ENCODE measurements at places on chromosomes 5 and 9. TPM values are rescaled to one million over a fixed set of nuclear protein-coding genes. Genes with fewer than 3 reads are reported as not detected.

Gene CARD9
- total RNA-seq = 1.1 TPM

DNA sequence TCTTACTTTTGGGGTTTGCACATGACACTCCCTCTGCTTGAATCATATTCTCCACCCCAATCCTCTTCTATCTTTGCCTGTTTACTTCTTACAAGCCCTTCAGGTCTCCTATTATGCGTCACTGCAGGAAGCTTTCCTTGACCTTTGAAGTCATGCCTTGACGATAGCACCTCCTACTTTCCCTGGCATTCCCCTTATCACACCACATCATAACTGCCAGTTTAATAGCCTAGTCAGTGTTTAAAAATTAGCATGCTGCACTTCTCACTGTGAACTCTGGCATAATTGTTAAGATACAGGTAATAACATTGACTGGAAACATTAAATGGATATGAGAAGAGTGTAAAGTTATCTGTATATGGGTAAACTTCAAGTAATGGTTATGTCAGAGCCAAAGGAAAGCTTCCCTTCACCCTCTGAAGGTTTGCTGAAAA is 37.1 kb upstream of the CEP120 start:
- no peak for DNase-seq

DNA sequence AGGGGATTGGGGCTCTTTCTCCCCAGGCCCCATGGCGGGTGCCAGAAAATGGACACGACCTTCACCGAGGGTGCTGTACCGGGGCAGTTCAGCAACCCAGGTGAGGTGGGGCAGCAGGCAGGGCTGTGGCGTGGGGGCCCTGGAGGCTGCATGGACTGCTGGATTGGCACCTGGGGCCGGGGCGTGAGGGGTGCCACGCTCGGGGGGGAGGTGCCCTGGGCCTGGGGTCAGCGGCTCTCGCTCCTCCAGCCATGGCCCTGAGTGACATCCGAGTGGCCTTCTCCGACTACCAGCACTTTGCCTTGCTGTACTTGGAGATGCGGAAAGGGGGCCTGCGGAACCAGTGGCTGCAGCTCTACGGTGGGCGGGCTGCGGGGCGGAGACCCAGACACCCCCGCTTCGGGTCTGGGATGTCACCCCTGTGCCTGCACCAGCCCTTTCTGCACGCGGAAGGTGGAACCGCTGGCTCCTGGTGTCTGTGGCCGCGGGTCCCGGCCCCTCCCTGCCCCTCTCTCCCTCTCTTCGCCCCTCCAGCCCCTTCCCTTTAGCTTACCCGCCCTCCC is 1.8 kb downstream of the LCNL1 start:
- DNase-seq = no peak

GRCh38 chr9:13292782-13293181 is 13.3 kb upstream of the MPDZ start:
- no peak for DNase-seq

Gene CCDC69
- 1.5 TPM for total RNA-seq

DNA sequence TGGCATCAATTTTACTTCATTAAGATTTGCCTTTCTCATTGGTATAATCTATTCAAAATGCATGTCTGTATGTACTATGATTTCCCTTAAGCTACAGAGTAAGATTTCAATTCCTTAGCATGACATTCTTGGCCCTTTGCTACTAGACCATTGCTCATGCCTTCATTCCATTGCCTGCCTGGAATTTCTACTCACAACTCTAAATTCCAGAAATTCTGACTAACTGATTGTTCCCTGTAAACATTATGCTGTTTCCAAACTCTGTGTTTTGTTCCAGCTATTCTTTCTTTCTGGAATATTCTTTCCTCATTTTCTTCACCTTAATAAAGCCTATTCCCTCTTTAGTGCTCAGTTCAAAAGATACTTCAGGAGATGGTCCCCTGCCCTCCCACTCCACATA is 568.8 kb upstream of the SEMA6A start:
- no peak for DNase-seq

Gene MYMK
- total RNA-seq = not detected

Gene SERF1A
- 5.2 TPM for total RNA-seq

DNA sequence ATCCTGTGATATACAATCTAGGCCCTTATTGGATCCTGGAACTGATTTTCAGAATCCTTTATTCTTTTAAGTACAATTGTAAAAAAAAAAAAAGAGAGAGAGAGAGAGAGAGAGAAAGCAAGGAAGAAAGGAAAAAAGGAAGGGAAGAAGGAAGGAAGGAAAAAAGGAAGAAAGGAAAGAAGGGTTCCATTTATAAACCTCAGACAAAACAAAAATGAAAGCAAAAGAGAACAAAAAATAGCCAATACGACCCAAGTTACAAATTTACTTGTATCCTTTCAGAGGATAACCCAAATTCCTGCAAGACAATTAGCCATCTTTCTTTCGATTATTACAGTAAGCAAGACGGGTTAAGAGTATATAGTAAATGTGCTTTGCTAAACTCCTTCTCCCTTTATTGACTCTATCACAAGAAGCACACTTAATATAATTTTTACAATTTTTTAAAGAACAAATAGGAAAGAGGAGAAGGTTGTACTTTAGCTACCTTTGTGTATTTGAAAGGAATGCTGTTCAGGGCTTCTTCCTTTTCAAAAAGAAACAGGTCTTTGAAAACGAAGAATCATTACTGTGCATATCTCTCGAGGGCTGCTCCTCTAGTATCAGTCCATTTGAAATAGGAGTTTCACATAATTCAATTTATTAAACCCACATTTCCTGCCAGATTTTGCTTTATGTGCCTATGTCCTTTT is 543.3 kb downstream of the RAB3C start:
- DNase-seq = peak; percentile 16

- DNase-seq = no peak
Measured at GRCh38 chr9:110254500-110254899, 1.8 kb downstream of the TXN start.

Gene IQGAP2
- total RNA-seq = 2.5 TPM

Gene CCL21
- not detected for total RNA-seq

- DNase-seq = peak; percentile 38
Measured at GRCh38 chr5:171595401-171595800, 176.0 kb downstream of the FGF18 start.

All from fibroblast of the aortic adventitia (primary cell).